Muscle of leg (tissue), 16 donors: ENCODE measurements at places on chromosomes 1 and 21. TPM values are rescaled to one million over a fixed set of nuclear protein-coding genes. Genes with fewer than 3 reads are reported as not detected.

The CA6 gene
- polyA plus RNA-seq = not detected

The KRTAP10-3 gene
- not detected for polyA plus RNA-seq

The KLHDC8A gene
- polyA plus RNA-seq = 0.41 TPM

The CD2 gene
- 0.32 TPM for polyA plus RNA-seq

The RCSD1 gene
- 37.2 TPM for polyA plus RNA-seq

The B3GALT2 gene
- 14.9 TPM for polyA plus RNA-seq

DNA sequence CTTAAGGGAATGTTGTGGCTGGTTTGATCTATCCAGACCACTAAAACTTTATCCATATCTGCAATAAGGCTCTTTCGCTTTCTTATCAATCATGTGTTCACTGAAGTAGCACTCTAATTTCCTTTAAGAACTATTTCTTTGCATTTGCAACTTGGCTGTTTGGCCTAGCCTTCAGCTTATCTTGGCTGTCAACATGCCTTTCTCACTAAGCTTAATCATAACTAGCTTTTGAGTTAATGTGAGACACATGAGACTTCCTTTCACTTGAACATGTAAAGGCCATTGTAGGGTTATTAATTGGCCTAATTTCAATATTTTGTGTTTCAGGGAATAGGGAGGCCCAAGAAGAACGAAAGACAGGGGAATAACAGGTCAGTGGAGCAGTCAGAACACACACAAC is 124.7 kb downstream of the TNFSF18 start:
- no peak for DNase-seq

GRCh38 chr1:106217765-106218164 is 838.7 kb upstream of the PRMT6 start:
- peak; percentile 3 for DNase-seq

- no peak for DNase-seq
These were observed 288.4 kb upstream of the RGS18 start for GRCh38 chr1:191869790-191870312.

DNA sequence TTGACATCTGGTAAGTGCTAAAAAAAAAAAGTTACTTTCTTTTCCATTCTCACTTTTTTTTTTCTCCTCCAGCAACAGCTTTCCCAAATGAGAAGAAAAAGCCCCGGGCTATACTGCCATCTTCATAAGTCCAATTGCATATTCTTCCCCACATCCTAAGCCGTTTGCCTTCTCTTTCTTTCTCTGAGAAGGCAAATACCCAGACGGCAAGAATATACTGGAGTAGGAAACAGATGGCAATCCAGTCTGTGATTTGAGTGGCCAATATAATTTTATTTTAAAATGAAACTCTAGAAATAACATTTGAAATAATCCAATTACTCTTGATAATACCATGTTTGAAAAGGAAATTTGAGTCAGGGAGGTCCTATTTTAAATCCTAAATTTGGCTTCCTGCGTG is 44.6 kb upstream of the GREM2 start:
- DNase-seq = no peak
